EL (cell line): ENCODE measurements at places on chromosomes 7 and 10.
A peak's percentile ranks its signal among the peaks of the same experiment; 100 is the strongest.

DNA sequence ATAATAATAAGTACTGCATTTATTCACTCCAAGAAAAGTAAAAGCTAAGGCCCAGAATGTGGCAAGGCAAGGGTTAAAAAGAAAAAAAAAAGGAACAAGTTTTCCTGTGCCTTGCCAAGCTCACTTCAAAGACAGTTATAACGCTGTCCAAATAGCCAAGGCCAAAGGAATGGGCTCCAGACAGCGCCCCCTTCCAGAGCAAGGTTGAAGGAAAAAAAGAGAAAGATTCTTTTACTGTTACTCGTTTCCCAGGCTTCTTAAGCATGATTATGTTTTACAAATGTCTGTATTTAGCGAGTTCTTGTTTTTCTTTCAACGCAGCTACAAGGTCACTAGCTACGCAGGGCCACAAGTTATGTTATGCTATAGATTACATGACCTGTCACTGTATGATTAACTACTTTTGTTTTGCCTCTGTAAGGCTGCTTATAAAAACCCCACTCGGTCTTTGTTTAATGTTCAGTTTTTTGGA, 9.1 kb upstream of the EIF4H start:
- DNase-seq, result peak; percentile 24

DNA sequence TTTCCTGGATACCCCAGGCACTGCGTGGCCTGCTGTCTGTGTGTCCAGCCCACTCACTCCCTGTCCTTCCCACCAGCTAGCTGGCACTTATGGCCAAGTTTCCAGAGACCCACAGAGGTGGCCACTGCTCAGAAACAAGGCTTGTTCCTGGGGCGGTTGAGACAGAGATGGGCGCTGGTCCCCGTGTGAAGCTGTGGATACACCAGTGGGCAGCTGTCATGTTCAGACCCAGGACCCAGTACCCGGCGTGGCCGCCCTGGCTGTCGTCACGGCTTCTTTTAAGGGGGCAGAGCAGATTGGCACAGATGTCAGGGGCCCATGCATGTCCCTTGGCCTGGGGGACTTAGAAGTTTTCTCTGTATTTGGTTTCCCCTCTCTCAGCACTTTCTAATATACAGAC, 36.3 kb downstream of the FOXL3 start:
- DNase-seq, result no peak

GRCh38 chr10:84156768-84157167, 16.8 kb upstream of the GPR15LG start:
- no peak for DNase-seq

- no peak for DNase-seq
Measured at GRCh38 chr10:29102233-29102632, 186.6 kb upstream of the LYZL1 start.

DNA sequence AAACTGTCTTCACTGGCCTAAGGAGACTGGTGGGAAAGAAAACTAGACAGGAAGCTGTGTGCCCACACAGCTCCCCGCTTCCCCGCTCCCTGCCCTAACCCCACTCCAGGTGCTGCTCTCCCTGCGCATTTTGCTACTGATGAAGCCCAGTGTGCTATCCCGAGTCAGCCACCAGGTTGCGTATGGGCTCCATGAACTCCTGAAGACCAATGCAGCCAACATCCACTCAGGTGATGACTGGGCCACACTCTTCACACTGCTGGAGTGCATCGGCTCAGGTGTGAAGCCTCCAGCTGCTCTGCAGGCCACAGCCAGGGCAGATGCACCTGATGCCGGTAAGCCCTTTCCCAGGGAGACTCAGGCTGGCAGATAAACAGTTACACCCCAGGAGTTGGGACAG, 20.3 kb upstream of the NFKB2 start:
- DNase-seq, result no peak

DNA sequence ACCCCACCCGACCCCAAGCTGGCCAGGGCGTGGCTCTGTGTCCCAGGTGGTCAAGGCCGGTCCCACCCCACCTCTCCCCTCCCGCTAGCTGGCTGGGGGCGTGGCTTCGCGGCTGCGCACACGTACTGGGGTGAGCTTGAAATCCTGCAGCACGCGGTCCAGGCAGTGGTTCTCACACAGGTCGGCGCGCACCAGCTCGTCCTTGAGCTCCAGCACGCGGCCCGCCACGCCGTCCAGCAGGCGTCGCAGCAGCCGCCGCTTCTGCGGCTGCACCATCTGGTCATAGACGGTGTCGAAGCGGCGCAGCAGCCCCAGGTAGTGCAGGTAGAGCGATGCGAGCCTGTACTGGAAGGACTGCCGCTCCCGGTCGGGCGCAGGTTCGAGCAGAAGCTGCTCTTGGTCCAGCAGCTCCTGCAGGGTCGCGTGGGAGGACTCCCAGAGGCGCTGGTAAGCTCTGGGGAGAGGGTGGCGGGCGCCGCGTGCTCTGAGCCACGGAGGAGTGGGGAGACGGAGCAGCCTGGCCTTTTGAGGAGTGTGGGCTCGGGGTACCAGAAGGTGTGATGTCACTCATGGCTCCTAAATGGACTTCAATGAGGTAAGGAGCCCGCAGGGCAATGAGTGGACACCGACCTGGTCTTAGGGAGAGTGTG, 5.8 kb downstream of the H2BK1 start:
- no peak for DNase-seq

- peak; percentile 14 for DNase-seq
Measured at GRCh38 chr7:87934699-87935383, 790 bp downstream of the ADAM22 start.

- no peak for DNase-seq
Measured at GRCh38 chr7:99792967-99793366, 9.0 kb upstream of the CYP3A4 start.

DNA sequence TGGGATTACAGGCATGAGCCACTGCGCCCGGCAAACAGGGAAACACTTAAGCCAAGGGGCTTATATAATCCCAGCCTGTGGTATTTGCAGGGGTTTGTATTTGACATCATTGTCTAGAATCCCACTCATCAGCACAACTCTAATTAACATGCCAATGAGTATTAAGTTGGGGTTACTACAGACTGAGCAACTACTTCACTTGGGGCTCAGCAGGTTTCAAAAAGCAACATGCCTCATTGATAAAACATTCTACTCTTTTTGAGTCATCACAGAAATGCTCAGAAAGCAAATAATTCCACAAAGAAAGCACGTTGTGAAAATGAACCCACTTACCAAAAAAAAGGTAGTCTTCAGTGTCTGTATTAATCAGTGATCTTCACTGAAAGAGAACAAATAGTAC, 236.9 kb upstream of the CELF2 start:
- peak; percentile 64 for DNase-seq

DNA sequence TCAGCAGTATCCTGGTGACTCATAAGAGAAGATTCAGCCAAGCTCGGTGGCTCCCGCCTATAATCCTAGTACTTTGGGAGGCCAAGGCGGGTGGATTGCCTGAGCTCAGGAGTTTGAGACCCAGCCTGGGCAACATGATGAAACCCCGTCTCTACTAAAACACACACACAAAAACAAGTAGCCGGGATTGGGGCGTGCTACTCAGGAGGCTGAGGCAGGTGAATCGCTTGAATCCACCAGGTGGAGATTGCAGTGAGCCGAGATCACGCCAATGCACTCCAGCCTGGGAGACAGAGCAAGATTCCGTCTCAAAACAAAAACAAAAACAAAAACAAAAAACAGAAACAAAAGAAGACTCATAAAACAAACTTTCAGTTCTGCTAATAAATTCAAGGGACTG, 551.1 kb upstream of the POT1 start:
- DNase-seq, result no peak

DNA sequence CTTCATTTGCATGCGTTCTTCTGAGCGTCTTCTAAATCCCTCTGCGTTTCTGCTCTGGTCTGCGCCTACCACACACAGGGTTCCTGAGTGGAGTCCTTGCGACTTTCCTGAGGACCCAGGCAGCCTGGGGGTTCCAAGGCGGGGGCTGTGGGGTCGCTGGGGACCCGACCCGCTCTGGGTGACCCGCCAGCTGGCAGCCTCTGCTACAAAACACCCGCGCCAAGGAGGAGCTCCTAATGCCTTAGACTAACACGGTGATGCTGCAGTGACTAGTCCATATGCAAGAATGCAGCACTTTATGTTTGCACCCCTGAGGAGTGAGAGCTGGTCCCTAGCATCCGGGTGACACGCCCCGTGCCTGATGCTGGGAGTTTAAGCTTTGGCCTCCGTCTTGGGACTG, 367.0 kb upstream of the POM121L12 start:
- DNase-seq, result no peak

- DNase-seq, result peak; percentile 18
Measured at GRCh38 chr10:30811276-30812017, 181.9 kb upstream of the LYZL2 start.

GRCh38 chr10:97705006-97705670, 8.4 kb upstream of the MARVELD1 start:
- DNase-seq, result no peak

DNA sequence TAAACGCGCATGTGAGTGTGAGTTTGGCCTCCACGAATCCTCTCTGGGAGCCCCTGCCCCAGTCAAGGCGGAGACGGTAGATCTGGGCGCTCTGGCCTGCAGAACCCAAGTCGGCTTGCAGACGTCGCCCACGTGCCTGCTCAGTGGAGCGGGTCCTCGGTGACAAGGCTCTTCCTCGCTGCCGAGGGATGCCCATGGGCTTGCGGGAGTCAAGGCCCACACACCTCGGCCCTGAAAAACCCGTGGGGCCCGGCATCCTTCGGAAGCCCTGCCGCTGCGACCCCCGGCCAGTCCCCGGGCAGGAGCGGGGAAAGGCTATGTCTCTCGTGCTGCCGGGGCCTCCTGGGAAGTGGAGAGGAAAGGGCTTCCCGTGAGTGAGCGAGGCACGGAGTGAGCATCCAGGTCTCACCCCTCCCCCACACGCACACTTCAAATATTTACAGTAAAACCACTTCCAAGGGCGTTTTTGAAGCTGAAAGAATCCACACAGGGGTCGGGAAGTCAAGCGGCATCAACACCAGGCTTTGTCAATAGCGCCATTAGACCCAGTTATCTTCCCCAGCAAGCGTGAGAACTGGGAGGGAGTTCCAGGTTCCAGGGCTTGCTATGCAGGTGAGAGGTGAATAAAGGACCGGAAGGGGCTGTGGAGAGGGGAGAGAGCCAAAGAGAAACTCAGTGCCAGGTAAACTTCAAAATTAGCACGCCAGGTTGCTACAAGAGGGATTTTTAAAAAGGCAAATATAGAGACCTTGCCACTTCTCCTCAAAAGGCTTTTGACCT, 1.1 kb upstream of the MNX1 start:
- DNase-seq, result no peak

DNA sequence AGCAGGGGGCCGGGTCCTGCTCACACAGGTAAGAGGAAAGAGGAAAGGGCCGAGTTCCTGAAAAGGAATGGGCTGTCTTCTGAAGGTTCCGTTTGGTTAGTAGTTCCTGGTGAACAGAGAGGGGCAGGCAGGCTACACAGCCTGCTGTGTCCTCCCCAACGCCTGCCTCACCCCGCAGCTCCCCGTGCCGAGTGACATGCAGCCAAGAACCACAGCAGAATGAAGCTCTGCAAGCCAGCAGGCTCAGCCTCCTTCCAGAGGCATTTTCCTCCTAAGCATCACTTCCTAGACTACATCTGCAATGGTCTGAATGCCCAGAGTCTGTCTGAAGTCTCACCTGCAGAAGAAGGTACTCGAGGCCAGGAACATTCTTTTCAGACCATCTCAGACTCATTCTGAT, 202.4 kb upstream of the TCERG1L start:
- no peak for DNase-seq

DNA sequence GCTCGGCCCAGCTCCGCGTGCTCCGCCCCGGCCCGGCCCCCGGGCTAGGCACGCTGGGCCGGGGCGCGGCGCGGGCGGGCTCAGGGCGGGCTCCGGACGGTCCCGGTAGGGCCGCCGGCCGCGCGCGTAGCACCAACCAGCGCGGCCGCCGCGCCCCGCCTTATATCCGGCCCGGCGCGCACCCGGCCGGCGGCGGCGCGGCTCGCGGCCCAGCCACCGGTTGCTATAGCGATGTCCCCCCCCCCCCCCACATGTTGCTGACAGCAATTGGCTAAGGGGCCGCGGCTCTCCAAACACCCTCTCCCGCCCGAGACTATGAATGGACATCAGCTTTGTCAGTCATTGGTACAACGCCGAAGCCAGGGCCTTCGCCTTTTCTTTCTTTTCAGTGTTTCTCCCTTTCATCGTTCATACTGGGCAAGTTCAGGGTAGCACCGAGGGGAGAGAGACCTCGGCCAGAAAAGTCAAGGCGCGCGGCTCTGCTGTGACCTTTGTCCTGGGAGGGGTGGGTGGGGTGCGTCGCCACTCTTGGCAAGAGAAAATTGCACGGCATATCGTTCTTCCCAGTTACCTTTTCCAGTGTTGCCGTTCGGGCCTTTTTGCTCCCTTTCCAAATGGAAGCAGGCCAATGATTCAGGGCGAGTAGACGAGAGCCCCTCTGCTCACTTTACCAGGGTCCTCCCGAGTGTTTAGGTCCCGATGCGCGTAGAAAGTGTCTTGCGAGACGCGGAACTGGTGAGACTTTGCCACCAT, 354.2 kb downstream of the DNAJB6 start:
- peak; percentile 32 for DNase-seq

GRCh38 chr10:119517235-119518141, 25.0 kb downstream of the RGS10 start:
- peak; percentile 74 for DNase-seq

DNA sequence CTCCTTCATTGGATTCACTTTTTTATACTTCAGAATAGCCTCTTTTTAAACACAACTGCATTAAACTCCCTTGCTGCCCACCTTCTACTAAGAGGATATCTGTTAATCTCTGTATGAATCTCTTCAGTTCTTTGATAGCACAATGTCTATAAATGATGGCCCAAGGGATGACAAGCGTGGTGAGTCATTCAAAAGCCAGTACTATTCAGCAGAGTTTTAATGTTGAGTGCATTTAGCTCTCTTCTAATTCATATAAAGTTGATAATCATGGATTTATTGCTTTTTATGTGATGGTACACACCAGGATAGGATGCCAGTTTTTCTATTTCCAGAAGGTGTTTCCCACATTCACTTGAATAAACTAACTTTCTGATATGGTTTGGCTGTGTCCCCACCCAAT, 57.4 kb upstream of the HECTD2 start:
- DNase-seq, result peak; percentile 27

GRCh38 chr7:157909370-157909769, 572.6 kb downstream of the DNAJB6 start:
- DNase-seq, result no peak

DNA sequence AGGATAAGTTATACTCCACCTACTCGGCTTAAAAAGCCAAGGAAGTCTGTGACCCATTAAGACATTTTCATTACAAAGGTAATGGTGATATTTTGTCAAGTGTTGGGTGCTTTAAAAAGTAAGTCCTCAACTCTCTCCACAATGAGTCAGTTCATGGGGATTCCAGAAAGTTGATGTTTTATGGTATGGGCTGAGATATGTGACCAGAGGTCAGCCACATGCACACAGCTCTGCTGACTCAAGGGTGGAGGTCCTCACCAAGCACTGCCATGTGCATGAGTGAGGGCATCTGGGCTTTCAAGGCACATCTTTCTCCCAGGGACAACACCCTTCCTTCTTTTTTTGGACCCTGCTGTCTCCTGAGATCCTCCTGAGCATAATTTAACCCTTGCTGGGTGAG, 292.9 kb downstream of the PTEN start:
- peak; percentile 97 for DNase-seq

- DNase-seq, result no peak
Measured at GRCh38 chr10:86295351-86295750, 71.2 kb downstream of the GRID1 start.
